Aorta (tissue), 5 donors: ENCODE measurements at places on chromosomes 16 and 17. TPM values are rescaled to one million over a fixed set of nuclear protein-coding genes. Genes with fewer than 3 reads are reported as not detected.

The SSTR5 gene
- 0.49 TPM for polyA plus RNA-seq

The RPL23 gene
- polyA plus RNA-seq = 2,973 TPM

The CALB2 gene
- polyA plus RNA-seq = not detected

The RTN4RL1 gene
- polyA plus RNA-seq = 1.8 TPM

The SMURF2 gene
- 11.3 TPM for polyA plus RNA-seq

The CLEC18B gene
- polyA plus RNA-seq = 0.75 TPM

The ZNF205 gene
- 36.6 TPM for polyA plus RNA-seq

The RCVRN gene
- polyA plus RNA-seq = not detected

The ITGA3 gene
- 48.1 TPM for polyA plus RNA-seq

DNA sequence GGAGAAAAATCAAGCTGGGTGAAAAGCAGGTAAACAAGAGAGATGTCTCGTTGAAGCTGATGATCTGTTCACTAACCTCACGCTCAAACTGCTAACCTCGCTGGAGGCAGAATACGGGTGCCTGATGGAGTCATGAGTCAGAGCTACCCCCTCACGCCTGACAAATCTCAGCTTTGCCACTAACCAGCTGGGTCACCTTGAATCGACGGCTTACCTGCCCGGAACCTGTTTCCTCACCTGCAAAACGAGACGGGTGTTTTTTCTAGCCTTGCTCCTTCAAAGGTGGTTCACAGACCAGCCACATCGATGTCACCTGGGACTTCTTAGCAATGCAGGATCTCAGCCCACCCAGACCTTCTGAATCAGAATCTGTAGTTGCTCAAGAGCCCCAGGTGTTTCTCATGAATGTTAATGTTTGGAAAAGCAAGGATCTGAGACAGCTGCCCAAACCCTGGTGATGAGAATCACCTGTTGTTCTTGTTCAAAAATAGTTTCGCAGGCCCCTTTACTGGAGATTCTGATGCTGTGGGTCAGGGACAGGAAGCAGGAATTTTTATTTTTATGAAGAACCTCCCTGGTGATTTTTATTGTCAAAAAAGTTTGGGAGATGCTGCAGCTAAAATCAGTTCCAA, 56.9 kb downstream of the MARCHF10 start:
- H3K4me1 ChIP-seq = no peaks in the 10 kb centered on the region
- no peak overlapping the region for H3K4me3 ChIP-seq
- no peaks in the 10 kb centered on the region for H3K27me3 ChIP-seq
- DNase-seq = no peak

DNA sequence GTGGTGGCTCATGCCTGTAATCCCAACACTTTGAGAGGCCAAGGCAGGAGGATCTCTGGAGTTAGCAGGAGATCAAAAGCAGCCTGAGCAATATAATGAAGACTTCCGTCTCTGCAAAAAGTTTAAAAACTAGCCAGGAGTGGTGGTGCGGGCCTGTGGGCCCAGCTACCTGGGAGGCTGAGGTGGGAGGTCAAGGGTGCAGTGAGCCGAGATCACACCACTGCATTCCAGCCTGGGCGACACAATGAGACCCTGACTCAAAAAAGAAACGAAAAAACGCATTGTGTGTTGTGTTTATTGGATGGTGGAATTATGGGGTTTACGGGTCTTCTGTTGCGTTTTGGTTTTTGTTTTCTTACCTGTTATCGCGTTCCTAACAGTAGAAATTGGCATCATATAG, 863 bp upstream of the DDX19A start:
- no peaks in the 10 kb centered on the region for H3K4me1 ChIP-seq
- peak overlapping the region; percentile 54 for H3K4me3 ChIP-seq
- no peak for DNase-seq
- H3K27me3 ChIP-seq = no peaks in the 10 kb centered on the region
- no peaks in the 10 kb centered on the region for H3K36me3 ChIP-seq
- no peak overlapping the region for H3K27ac ChIP-seq

DNA sequence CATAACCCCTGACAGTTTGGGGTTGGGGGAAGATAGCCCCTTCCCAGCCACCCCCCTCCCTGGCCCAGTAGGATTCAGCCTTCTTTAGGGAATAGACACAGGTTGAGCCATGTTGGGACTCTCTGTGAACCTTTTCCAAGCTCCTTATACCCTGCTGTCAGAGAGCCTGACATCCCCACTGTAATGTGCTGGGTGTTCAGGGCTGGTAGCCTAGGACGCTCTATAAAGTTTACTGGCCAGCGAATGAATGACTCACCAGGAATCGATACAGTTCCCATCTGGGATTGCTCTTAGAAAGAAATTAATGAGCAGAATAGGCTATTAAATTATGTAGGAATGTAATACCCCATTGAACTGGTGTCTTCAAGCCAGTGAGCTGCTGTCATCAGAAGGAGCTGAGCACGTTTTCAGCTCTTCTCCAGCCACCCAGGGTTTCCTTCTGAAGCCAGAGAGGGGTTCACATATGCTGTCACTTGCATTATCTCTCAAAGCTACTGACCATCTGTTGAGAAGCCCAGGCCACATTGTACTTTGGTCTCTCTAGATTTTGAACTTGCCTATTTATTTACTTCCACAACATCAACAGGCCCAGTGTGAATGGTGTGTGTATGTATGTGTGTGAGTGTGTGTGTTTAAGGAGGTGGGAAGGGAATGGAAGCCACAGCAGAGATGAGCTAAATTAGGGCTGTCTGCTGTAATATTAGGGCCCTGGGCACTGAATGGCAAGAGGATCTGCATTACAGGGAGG, 64.9 kb downstream of the SPACA3 start:
- no peaks in the 10 kb centered on the region for H3K36me3 ChIP-seq
- no peak for DNase-seq
- no peak overlapping the region for H3K27ac ChIP-seq
- H3K27me3 ChIP-seq = no peaks in the 10 kb centered on the region

DNA sequence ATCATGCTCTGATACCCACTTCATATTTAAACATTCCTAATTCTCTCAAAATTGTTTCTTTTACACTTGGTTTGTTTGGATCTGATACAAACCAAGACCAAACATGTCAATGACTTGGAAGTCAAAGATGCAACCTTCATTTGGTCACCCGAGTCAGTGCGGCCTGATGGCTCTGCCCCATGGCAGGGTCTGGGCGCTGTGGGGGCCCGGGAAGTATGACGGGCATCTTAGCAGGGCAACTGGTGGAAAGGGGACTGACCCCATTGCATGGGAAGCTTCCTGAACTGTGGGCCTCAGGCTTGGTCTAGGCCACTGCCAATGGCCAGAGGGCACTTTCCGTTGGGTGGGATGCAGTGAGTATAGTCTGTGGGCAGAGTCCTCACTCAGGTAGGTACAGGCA, 178.0 kb downstream of the KATNIP start:
- no peak overlapping the region for H3K4me3 ChIP-seq
- H3K27me3 ChIP-seq = no peaks in the 10 kb centered on the region
- DNase-seq = peak; percentile 51
- H3K4me1 ChIP-seq = no peaks in the 10 kb centered on the region
- no peak overlapping the region for H3K27ac ChIP-seq
- no peaks in the 10 kb centered on the region for H3K36me3 ChIP-seq

DNA sequence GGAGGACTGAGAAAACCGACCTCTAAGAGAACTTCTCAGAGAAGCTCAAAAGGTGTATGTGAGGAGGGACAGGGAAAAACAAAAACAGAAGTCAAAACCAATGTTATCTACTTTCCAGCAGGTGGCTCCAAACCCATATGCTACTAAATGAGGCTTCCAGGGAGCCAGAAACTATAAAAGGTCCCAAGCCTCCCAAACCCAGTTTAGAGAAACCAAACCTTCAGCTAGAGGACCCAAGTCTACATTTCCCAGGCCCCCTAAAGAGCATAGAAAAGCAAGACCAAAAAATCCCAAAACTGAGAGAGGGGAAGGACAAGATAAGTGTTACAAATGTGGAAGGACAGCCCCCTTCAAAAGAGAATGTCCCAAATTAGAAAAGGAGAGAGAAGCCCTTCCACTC, 3.7 kb downstream of the HPR start:
- no peaks in the 10 kb centered on the region for H3K36me3 ChIP-seq
- no peak overlapping the region for H3K4me3 ChIP-seq
- H3K27ac ChIP-seq = no peak overlapping the region
- no peak for DNase-seq

DNA sequence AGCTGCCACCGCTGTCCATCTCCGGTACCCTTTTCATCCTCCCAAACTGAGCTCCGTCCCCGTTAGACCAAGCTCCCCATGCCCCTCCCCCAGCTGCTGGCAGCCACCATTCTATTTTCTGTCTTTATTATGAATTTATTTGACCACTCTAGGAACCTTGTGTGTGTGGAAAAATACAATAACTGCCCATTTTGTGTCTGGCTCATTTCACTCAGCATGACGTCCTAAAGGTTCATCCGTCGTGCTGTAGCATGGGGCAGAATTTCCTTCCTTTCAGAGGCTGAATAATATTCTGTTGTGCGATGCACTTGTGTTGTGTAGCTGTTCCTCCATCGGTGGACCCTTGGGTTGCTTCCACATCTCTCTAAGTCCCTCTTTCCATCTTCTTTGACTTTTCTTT, 263.1 kb downstream of the SEC14L1 start:
- H3K4me1 ChIP-seq = no peaks in the 10 kb centered on the region
- H3K27me3 ChIP-seq = no peaks in the 10 kb centered on the region
- H3K4me3 ChIP-seq = no peak overlapping the region

- no peaks in the 10 kb centered on the region for H3K36me3 ChIP-seq
- no peak for DNase-seq
- no peak overlapping the region for H3K27ac ChIP-seq
- no peaks in the 10 kb centered on the region for H3K4me1 ChIP-seq
- no peaks in the 10 kb centered on the region for H3K27me3 ChIP-seq
- no peak overlapping the region for H3K4me3 ChIP-seq
Measured at GRCh38 chr17:673200-673681, 41.4 kb downstream of the VPS53 start.

DNA sequence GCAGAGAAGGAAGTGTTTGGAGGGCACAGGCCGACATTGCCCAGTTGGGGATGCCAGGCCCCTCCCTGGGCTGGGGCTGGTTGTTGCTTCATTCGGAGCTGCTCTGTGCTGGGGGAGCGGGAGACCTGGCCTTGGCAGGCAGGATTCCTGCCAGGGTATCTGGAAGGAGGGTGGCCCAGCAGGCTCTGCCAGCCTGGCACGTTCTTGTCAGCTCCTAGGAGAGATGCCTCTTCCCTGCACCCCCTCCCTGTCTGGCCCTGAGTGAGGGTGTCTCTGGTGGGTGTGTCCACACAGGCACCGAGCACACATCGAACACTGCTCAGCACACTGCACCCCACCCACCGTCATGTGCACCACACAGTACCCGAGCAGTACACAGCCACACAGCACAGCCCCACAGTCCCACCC, 35.2 kb downstream of the ARHGAP23 start:
- H3K4me1 ChIP-seq = peaks cover 2% of the 10 kb centered on the region
- no peak overlapping the region for H3K4me3 ChIP-seq
- no peaks in the 10 kb centered on the region for H3K27me3 ChIP-seq
- no peak overlapping the region for H3K27ac ChIP-seq
- no peaks in the 10 kb centered on the region for H3K36me3 ChIP-seq
- DNase-seq = peak; percentile 61

GRCh38 chr17:74493331-74493833, 26.9 kb downstream of the CD300A start:
- no peaks in the 10 kb centered on the region for H3K4me1 ChIP-seq
- H3K27ac ChIP-seq = no peak overlapping the region
- H3K27me3 ChIP-seq = no peaks in the 10 kb centered on the region

GRCh38 chr17:75475144-75475835, 18.9 kb downstream of the TMEM94 start:
- H3K4me3 ChIP-seq = no peak overlapping the region
- no peaks in the 10 kb centered on the region for H3K27me3 ChIP-seq
- H3K36me3 ChIP-seq = no peaks in the 10 kb centered on the region
- DNase-seq = no peak

DNA sequence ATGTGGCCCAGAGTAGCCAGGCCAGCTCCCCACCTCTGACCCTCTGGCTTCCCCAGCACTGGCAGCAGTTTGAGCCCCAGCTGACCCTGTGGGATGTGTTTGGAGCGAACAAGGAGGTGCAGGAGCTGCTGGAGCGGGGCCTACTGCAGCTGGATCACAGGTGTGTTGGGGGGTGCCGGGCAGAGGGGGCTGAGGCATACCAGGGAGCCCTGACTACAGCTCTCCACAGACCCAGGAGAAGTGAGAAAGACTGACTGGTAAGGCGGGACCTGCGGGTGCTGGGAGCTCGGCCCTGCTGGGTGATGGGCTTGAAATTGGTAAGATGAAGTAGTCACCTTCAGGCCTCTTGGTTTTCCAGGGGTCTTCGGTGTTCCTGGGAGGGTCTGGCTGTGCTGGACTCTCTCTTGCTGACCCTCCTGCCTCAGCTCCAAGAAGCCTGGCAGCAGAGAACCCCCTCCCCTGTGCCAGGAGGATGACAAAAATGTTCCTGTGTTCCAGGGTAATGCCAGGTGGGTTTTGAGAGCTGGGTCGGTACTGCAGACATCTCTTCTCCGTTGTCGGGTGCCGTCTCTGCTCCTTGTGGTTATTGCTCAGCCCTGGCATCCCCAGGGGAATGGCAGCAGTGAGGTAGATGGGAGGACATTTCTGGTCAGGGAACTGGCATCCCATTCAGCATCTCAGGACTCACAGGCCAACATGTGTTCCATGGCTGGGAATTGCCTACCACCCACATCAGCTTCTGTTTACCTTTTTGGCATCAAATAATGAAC, 5.9 kb downstream of the RSAD1 start:
- H3K27ac ChIP-seq = no peak overlapping the region
- H3K4me1 ChIP-seq = no peaks in the 10 kb centered on the region
- no peaks in the 10 kb centered on the region for H3K27me3 ChIP-seq
- peaks cover 5% of the 10 kb centered on the region for H3K36me3 ChIP-seq

DNA sequence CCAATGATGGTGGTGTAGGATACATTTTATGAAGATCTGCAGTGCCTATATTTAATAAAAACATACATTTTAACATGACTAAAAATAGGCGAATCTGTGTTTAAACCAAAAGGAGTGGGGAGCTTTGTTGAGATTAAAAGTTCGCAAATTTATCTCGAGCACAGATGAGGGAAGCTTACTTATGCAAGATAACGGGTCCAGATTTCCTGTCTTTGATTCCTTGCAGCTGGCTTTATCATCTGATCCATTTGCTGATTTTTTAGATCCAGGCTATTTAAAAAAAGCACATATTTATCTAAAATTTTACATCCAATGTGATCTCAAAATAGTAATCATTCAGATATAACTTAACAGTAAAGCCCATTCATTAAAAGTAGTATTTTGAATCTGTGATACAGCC, 57.0 kb upstream of the INTS2 start:
- DNase-seq = no peak
- H3K4me3 ChIP-seq = no peak overlapping the region
- no peaks in the 10 kb centered on the region for H3K27me3 ChIP-seq
- no peaks in the 10 kb centered on the region for H3K36me3 ChIP-seq
